ENCODE measurements at places on chromosomes 11 and 22.

- DNase-seq, result no peak
Measured at GRCh38 chr22:32378707-32379272, 21.1 kb downstream of the RFPL3 start.

DNA sequence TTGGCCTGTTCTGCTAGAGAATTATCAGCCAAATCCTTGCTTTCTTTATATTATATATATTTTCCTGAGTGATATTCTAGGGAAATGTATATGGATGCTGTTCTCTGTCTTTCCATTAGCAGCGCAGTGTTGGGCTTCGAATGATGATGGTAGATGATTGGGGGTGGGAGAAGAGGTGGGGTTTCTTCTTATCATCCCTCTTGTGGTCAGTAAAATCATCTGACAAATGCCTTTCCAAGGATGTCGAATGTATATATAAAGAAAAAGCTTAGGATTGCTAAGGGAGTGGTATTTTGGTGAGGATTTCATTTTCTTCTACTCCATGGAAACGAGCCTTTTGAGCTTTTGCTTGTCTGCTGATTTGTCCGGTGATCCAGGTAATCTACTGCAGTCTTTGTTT is 48.9 kb downstream of the ARHGEF12 start:
- DNase-seq, result no peak

GRCh38 chr11:69797156-69797555 is 22.0 kb upstream of the FGF4 start:
- no peak for DNase-seq

GRCh38 chr11:19648321-19648720 is 64.3 kb upstream of the NAV2 start:
- DNase-seq, result no peak

DNA sequence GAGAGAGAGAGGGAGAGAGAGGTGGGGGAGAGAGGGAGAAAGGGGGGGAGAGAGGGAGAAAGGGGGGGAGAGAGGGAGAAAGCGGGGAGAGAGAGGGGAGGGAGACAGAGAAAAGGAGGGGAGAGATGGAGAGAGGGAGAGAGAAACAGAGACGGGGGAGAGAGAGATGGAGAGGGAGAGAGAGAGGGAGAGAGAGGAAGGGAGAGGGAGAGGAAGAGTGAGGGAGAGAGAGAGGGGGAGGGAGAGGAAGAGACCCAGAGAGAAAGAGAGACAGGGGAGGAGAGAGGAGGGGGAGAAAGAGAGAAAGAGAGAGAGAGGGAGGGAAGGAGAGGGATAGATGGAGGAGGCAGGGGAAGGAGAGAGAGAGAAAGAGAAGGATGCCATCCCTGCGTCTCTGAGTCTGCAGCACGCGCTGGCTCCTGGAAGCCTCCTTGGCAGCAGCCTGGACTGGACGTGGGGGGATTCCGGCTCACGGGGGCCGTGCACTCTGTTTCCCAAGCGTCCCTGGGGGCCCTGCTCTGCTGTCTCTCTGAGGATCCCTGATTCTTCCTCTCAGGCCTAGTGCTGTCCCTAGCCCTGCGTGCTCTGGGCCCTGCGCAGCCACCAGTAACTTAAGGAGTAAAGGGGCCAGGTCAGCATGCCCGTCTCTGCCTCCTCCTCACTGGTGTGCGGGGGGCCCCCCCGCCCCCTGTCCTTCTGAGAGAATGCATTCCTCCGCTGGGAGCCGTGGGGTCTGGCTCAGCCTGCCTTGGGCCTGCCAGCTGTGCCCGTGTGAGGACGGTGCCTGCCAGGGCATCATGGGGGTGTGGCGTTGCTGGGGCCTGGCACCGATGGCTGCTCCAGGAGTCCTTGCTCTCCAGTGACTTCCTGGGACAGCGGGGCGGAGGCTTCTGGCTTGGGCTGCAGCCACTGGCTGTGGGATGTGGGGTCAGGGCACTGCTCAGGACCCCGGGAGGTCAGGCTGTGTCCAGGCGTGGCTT is 429.5 kb downstream of the TBC1D22A start:
- peak; percentile 17 for DNase-seq

DNA sequence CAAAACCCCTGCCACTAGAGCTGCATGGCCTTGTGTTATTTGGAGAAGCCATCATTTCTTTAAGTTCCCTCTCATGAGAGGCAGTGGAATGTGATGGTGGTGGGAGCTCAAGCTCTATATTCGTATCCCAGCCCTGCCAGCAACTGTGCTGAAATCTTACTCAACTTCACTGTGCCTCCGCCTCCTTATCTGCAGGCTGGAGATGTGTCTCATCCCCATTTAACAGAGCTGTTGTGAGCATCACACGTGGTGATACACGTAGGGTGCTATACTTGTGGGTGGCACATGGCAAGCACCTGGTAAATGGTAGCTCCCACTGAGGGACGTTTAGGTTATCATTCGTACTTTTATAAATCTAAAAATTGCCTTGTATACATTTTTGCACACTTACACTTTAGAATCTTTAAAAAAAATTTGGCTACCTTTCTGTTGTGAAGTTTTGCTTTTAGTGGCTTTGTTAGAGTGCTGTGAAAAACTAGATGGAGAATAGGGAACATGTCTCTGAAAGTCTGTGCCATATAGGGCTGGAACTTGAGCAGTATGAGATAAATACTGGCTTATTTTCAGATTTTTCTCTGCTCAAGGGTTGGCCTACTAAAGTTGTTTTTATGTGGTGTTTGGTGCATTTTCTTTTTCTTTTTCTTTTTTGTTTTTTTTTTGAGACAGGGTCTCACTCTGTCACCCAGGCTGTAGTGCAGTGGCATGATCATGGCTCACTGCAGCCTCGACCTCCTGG is 23.2 kb downstream of the TNRC6B start:
- DNase-seq, result no peak

- no peak for DNase-seq
Measured at GRCh38 chr11:12285106-12285505, 92.3 kb upstream of the PARVA start.

- DNase-seq, result no peak
Measured at GRCh38 chr22:47698906-47699305, 936.5 kb downstream of the TBC1D22A start.

DNA sequence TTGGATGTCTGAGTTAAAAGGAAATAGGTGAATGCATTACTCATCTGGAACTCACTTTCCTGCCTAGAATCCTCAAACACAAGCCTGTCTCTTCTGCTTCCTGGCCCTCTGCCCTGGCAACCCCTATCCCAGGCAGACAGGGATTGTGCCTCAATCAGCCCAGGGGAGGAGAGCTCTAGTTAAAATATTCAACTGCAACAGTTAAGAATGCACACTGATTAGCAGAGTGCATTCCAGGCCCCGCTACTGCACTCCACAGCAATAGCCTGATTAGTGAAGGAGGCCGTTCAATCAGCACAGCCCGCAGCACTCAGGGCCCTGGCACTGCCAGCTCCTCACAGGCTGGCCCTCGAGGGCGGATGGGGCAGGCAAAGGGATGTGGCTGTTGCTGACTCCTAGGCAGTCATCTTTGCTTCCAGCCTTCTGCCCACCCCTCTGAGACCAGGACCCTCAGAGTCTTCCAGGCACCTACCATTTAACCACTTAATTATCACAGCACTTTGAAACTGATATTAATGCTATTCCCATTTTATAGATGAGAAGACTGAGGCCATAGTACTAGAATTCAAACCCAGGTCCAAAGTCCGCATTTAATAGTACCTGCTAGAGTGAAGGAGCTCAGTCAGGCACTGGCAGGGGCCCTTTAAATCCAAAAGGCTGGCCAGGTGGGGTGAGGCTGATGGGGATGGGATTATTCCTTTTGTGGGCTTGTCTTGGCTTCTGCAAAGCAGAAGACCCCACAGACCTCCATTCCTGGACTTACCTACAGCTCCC is 435.3 kb downstream of the SOX6 start:
- DNase-seq, result no peak

DNA sequence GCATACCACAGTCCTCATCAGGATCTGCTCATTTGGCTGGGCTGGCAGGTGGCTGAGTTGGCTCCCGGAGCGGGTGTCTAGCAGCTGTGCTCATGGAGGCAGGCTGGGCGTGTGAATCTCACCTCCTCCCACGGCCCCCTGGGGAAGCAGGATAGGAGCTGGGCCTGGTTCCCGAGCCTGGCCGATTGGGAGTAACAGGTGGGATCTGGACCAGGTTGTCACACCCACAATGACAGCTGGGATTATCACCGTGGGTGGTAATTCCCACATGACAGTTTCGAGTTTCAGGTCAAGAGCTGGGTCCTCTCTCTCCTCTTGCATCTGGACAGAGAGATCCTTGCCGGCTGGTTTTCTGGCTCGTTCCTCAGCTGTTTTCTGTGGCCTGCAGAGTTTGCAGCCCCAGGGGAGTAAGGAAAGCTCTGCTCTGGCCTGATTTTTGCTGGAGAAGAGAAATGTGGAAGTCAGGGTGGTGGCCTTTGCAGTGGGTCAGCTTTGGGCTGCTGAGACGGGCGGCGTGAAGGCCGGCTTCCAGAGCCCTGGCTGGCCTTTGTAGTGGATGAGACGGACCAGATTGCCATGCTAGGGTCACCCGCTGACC is 57.0 kb downstream of the BCR start:
- no peak for DNase-seq

DNA sequence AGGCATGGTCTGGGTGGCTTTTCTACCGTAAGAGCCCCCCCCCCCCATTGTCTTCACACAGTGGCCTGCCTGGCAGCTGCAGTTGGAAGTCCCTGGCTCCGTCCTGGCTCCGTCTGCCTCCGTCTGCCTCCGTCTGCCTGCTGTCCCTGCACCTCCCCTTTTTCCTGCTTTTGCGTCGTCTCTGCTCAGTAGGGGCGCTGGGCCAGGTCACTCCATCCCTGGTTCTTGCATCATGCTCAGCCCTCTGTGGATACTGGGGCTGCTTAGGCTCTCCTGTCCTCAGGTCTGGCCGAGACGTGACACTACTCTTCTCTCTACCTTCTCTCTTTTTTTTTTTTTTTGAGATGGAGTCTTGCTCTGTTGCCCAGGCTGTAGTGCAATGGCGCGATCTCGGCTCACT is 27.8 kb downstream of the AP2A2 start:
- no peak for DNase-seq

- no peak for DNase-seq
Measured at GRCh38 chr11:99069856-99070444, 49.2 kb downstream of the CNTN5 start.

DNA sequence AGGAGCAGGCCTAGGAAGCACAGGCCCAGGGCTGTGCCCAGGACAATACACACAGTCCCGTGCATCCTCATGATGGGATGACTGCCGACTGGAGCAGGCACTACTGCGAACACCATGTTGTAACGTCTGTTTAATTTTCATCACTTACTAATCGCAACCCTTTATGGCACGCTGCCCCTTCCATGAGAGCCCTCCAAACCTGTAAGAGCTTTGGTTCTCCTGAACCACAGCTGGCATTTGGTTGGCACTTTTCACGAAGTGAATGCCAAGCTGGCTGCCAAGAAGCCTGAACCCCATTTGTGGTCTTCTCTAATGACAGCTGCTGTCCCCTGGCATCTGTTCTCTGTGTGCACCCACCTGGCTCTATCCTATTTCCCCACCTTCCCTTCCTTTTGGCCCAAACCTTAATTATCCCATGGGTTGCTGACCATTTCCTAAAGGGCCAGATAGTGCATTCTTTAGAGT is 36.5 kb downstream of the APOL1 start:
- no peak for DNase-seq

DNA sequence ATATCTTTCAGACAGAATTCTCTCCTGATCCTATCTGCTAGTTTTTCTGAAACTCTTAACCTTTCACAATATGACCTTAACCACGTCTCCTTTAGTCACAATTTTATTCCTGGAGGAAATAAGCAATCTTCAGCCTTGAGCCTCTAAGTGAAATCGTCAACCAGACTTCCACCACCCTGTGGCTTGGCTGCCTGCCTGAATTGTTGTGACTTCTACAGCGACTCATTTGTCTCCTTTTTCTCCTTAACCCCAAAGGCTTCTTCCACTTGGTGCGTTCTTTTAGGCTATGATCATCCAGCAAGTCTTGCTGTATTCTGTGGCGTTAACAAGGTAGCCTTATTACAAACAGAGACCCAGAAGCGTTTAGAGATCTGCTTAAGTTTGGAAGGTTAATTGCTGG is 535.1 kb upstream of the ARHGAP42 start:
- DNase-seq, result no peak

- DNase-seq, result peak; percentile 15
Measured at GRCh38 chr22:39723899-39724351, 153.4 kb downstream of the CACNA1I start.

DNA sequence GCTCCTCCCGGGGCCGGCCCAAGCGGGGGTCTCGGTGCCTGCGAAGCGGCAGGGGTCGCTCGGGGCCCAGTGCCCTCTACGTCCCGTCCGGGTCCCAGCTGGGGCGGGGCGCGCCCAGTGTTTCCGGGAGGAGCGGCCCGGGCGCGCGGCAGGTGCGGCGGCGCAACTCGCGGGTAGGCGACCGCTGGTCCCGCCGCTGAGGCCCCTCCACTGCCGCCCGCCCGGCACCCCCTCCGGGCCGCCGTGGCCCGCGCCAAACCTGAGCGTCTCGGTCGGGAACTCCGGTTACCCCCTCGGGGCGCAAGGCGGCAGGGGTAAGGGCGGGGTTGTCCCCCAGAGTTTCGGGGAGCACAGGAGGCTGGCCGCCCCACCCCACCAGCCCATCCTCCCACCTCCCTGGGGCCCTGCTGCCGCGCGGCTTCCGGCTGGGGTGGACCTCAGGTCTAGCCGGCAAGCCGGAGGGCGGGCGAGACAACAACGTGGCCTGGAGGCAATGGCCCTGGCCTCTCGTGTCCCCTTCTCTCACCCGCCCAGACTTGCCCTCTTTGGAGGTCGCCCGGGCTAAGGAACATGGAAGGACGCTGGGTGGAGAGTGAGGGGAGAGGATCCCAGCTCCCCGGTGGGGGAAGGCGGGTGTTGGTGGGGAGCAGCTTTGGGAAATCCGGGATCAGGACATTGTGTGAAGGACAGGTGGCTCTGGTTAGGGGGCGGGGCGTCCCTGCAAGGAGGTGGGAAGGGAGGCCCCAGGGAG is 398 bp upstream of the CRACR2B start:
- DNase-seq, result no peak

DNA sequence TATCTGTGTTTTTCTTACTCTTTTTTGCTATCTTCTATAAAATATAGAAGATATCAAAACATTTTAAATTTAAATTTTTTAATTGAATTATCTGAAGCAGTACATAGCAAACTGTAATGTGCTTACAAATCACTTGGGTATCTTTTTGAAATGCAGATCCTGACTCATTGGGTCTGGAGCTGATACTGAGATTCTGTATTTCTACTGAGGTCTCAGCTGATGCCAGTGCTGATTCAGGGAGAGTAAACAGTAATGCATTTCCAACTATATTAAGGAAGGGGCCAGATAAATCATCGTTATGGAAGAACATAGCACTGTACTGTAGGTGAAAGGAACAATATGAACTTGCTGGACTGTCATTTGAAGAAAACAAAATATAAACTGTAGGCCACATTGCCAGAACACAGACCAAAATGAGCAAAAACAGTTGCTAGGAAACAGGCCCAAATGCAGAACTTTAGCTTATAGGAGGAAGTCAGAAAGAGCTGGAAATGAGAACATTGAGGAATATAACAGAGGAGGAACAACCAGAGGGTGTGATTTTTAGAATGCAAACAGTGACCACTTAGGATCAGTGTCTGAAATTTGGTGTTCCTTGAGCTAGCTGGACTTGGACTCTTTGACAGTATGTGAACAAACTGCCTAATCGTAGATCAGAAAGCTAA is 3.3 kb downstream of the ARL14EP start:
- DNase-seq, result no peak

- DNase-seq, result no peak
Measured at GRCh38 chr22:24965822-24966626, 13.5 kb downstream of the KIAA1671 start.

Data from CD4-positive, alpha-beta T cell treated with Interleukin-15 for 1 hour (primary cell).